Stimulated activated CD4-positive, alpha-beta T cell treated with anti-CD3 and anti-CD28 coated beads, Interleukin-15, amount 100 ng/mL, for 1 hour (primary cell): ENCODE measurements at places on chromosomes 4 and X.
A peak's percentile ranks its signal among the peaks of the same experiment; 100 is the strongest.

DNA sequence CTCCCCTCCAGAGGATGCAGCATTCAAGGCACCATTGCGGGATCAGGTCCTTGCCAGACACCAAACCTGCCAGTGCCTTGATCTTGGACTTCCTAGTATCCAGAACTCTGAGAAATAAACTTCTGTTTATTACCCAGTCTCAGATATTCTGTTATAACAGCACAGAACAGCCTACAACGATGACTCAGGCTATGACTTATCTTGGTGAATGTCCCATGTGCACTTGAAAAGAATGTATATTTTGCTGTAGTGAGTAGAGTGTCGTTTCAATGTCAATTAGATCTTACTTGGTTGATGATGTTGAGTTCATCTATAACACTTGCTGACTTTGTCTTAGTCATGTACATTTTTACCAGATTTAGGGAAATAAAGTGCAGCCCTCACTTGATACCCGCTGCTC, 34.5 kb upstream of the PGRMC1 start:
- DNase-seq, result no peak

DNA sequence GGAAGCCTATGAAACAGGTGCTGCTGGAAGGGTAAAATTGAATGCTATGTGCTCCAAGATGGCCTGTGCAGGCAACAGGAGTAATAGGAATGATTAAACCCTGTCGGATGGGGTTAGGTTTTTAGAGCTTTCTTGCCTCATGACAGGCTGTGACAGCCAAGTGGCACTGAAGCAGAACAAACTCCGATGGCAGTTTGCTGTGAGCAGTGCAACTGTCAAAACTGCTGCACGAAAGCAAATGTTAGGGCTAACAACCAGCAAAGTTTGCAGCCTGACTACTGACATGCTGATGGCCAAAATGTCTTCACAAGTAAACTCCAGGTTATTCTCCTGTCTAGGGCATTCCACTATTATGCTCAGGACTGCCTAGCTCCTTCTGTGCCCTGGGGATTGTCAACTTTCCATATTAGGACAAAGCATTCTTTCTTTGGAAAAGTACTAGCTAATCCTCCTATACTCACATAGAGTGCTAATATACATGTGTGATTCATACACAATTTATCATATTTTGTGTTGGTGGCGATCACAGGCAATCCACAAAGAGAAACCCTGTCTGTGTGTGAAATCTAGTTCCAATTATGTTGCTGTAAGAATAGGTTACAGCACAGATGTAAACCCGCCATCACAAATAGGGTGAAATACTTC, 486.6 kb upstream of the TENM3 start:
- DNase-seq, result no peak

GRCh38 chrX:138877746-138878145, 166.2 kb upstream of the FGF13 start:
- no peak for DNase-seq

DNA sequence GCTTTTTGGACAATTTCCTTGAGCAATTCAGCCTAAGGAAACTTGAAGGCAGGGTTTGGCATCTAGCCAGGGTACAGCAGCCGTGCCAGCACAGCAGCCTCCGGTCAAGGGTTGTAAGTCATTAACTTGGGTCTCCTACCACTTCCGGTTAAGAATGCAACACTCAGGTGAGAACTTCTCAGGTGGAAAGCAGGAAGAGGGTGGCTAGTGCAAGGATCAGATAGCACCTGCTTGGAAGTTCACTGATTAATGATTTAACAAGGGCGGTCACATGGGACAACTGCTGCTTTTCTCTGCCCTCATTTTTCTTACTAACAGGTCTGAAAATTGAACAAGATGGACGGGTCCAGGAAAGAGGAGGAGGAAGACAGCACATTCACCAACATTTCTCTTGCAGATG, 30.1 kb upstream of the SCOC start:
- DNase-seq, result no peak

DNA sequence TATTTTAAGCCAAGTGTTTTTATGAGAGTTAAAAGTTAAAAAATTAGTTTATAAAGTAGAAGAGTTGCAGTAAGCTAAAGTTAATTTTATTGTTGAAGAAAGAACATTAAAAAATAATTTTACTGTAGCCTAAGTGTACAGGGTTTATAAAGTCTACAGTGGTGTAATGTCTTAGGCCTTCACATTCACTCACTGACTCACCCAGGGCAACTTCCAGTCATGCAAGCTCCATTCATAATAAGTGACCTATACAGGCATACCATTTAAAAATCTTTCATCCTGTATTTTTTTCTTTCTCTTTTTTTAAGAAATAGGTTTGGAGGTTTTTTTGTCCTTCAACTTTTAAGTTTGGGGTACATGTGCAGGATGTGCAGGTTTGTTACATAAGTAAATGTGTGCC, 87.9 kb upstream of the NR3C2 start:
- DNase-seq, result no peak

- no peak for DNase-seq
These were observed 11.4 kb downstream of the RNF175 start for GRCh38 chr4:153748378-153748777.

- DNase-seq, result no peak
These were observed 519.5 kb upstream of the GALNT7 start for GRCh38 chr4:172649143-172649542.

GRCh38 chrX:120316587-120317283, 5.5 kb upstream of the TMEM255A start:
- no peak for DNase-seq

DNA sequence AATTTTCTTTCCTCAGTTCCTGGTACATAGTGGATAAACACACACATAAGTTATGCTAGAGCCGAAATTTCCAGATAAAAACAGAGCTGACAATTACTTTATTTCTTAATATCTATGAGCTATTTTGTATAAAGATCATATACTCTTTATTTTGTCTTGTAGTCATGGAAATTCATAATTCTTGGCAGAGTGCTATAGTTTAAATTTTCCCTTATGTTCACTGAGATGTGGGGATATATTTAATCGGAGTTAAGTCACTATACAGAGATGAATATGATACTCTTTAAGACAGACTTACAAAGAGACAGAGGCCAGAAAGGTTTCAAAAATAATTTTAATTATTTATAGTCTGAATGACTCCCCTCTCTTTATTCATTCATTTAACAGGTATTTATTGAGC, 89.7 kb downstream of the PPEF1 start:
- DNase-seq, result no peak

GRCh38 chr4:1512738-1513660, 106.8 kb upstream of the NKX1-1 start:
- peak; percentile 26 for DNase-seq

- no peak for DNase-seq
These were observed 190.2 kb upstream of the POF1B start for GRCh38 chrX:85569686-85570085.

GRCh38 chr4:156085100-156085499, 131.4 kb upstream of the CTSO start:
- DNase-seq, result no peak

- DNase-seq, result no peak
These were observed 284.7 kb downstream of the EVC2 start for GRCh38 chr4:5423670-5424069.

GRCh38 chr4:99215521-99215920, 3.5 kb downstream of the ADH6 start:
- DNase-seq, result no peak

GRCh38 chr4:120870279-120870673, 52.2 kb downstream of the PRDM5 start:
- DNase-seq, result no peak

DNA sequence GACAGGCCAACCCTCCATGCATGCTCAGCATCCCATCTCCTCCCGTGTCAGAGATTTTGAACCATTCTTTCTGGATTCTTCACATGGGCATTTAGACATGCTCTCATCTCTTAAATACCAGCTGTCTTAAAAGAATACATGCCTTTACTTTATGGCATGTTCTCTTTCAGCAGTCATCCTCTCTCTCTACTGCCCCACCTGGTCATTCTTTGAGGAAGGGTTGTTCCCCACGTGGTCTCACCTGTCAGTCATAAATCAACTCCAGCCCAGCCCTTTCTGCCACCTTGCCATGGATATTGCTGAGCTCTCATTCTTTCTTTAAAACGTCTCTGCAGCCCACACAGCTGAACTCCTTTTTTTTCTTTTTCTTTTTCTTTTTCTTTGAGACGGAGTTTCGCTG, 111.3 kb downstream of the ARHGAP10 start:
- DNase-seq, result no peak

- DNase-seq, result no peak
These were observed 89.1 kb downstream of the MID1IP1 start for GRCh38 chrX:38890326-38890725.

- DNase-seq, result no peak
These were observed 234.1 kb upstream of the NR3C2 start for GRCh38 chr4:148676344-148676743.

DNA sequence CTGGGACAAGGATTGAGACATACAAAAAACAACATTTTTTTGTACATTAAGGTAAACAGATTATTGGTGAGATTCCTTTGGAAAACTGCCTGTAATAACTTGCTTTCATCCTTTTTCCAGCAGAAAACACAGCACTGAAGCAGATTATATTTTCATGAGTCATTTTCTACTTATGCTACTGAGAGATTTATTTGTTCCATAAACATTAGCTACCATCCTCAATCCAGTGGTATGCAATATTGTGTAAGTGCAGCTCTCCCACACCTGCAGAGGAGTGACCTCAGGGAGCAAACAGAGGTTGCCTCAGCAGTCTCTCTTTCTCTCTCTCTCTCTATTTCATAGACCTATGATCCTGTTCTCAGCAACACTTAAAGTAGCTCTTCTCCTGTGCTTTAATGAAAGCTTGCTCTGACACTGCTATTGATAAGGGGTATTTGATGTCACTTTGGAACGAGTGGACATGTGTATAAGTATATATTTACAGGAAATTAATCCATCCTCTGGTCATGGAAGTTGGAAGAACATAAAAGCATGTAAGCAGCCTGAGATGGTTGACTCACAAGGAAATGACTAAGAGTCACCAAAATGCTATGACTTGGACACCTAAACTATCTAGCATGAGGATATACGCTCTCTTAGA, 163.7 kb upstream of the SPANXC start:
- DNase-seq, result no peak

GRCh38 chrX:9162698-9163097, 128.8 kb upstream of the FAM9B start:
- no peak for DNase-seq

GRCh38 chrX:101257448-101258258, 33.5 kb downstream of the TAF7L start:
- DNase-seq, result no peak

GRCh38 chr4:10017037-10017893, 4.0 kb downstream of the SLC2A9 start:
- no peak for DNase-seq

DNA sequence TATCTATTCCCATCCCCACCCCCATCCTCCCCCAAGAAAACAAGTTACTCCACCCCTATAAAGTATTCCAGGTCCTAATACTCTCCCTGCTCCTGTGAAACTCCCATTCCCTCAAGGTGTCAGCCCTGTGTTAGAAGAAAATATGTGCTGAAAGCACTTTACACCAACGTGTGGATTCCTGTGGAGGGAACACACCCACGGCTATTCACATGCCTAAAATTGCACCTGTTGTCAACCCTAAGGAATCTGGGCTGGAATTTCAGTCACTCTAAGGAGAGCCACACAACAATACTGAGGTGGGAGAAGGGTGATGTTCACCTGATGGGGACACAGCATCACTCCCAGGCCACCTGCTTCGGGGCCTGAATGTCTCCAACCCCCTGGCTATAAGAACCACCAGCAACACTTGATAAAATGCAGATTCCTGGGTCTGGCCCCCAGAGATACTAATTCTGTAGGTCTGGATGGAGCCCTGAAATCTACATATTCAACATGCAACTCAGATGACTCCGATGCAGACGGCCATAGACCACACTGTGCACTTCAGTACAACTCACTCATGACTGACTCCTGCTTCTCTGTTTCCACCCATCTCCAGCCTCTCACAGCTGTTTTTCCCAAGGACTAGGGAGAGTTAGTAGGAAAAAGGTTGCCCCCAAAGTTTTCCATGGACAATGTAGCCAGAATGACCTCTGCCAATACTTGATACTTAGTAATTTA, 15.8 kb downstream of the SCD5 start:
- no peak for DNase-seq

GRCh38 chr4:139978692-139979091, 175.3 kb downstream of the MAML3 start:
- DNase-seq, result no peak

DNA sequence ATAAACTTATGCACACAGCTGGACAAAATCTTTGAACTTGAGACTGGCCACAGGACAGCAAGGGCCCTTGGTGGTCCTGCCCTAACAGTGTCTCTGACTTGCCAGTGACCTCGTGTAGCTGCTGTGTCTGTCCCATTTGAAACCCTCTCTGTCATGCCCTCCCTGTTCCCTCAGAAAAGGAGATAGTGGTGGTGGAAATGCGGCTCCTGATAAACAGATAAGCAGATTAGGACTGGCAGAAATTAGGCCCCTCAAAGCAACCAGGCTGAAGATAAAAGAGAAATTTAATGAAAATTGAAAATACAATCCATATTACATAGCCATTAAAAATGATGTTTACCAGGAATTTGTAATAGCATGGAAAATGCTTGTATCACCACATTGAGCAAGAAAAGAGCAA, 136.6 kb upstream of the ATP6AP2 start:
- DNase-seq, result no peak

DNA sequence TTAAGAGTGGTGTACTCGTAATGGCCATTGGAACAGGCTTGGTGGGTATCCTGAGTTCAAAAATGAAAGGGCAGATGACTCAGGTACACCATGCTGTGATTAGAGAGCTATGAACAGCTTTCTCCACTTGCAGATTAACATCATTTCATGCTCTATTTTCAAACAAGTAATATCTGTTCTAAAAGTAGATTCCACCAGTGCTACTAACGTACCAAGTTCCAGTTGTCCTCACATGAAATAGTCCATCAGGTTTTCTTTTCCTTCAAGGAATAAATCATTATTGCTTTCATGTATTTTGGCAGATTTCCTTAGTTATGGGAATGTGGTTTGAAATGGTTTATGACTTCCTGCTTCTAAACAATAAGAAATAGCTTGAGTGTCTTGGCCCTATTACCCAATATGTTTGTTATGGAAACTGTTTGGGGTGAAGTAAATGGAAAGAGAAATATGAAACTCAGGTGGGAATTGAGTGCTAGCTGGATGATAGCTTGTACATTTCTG, 49.9 kb downstream of the PCDH7 start:
- no peak for DNase-seq
